COLO829 (cell line): ENCODE measurements at places on chromosomes 7 and 10.
A peak's percentile ranks its signal among the peaks of the same experiment; 100 is the strongest.

GRCh38 chr10:22322641-22323160 is 1.8 kb downstream of the BMI1 start:
- DNase-seq, result no peak

DNA sequence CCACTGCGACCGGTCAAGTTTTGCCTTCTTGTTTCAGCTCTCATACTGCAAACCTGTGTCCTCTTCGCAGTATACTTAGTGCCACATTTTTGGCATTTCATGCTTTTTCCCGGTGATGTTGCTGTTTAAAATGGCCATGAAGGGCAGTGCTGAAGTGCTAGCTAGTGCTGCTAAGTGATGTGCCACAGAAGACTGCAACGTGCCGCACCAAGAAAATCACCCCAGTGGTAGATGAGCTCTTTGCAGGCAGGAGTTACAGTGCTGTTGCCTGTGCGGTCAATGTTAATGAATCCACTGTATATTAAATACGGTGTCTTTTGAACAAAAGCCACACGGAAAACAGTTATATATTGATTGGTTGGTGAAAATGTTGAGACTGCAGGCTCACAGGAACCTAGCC is 120.3 kb downstream of the ANLN start:
- DNase-seq, result no peak

DNA sequence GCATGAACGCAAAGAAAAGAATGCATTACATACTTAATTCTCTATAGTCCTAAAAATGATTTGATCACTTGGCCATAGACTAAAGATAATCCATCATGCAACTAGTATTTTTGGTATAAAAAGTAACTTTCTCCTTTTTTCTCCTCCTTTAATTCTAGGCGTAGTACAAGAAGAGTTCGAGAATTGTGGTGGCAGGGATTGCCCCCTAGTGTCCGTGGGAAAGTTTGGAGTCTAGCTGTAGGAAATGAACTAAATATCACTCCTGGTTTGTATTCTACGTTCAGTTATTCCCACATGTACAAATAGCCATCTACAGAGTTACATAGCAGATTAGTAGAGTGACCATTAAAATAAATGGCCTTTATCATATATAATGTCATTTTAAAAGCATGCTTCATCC is 45.5 kb upstream of the HELLS start:
- DNase-seq, result peak; percentile 1

GRCh38 chr10:94402843-94403379 is 570 bp downstream of the TBC1D12 start:
- no peak for DNase-seq

GRCh38 chr10:86346799-86347665 is 19.6 kb downstream of the GRID1 start:
- no peak for DNase-seq

- no peak for DNase-seq
Measured at GRCh38 chr7:30420662-30421061, 57.9 kb downstream of the NOD1 start.

GRCh38 chr10:50614444-50615137 is 9.2 kb downstream of the SGMS1 start:
- no peak for DNase-seq

GRCh38 chr10:533186-533585 is 156.3 kb downstream of the DIP2C start:
- no peak for DNase-seq

- no peak for DNase-seq
Measured at GRCh38 chr10:131708225-131708880, 192.5 kb upstream of the PPP2R2D start.

DNA sequence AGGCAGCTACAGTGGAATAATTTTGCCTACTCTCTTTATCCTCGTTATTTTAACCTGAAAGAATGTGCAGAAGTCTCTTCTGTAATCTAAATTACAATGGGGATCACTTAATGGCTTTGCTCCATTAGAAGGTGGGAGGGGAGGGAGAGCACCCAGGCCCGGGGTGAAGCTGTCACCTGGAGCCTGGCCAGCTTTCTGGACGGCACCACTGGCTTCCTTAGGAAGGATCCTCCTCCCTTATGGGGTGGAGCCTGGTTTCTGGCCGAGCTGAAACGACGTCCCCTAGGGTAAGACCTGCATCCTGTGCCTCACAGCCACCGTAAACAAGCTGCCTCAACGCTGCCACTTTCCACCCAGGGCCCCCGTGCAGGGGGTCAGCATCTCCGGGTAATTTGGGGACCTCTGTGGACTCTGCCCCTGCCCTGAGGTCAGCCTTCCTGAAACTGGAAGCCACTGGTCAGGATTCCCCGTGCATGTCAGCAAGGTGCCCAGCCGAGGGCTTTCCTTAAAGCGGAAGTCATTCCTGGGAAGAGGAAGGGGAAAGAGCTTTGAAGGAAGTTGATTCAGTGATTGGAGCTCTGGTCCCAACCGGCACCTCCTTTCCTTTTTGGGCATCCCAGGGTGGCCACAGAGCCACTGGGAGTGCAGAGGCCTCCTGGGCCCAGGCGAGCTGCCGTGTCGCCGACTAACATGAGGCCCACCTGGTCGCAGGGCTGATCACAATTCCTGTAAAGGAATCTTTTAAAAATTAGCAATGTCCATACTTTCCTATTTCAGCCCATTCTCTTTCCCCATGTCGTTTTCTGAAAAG is 569.1 kb downstream of the DNAJB6 start:
- no peak for DNase-seq

GRCh38 chr10:15168291-15168785 is at the start of gene NMT2:
TSS of gene NMT2 (minus strand) at chr10:15168693. CDS start at chr10:15168612, 81 bp downstream.
- peak; percentile 86 for DNase-seq

GRCh38 chr7:121078701-121079227 is 90.3 kb downstream of the CPED1 start:
- no peak for DNase-seq

DNA sequence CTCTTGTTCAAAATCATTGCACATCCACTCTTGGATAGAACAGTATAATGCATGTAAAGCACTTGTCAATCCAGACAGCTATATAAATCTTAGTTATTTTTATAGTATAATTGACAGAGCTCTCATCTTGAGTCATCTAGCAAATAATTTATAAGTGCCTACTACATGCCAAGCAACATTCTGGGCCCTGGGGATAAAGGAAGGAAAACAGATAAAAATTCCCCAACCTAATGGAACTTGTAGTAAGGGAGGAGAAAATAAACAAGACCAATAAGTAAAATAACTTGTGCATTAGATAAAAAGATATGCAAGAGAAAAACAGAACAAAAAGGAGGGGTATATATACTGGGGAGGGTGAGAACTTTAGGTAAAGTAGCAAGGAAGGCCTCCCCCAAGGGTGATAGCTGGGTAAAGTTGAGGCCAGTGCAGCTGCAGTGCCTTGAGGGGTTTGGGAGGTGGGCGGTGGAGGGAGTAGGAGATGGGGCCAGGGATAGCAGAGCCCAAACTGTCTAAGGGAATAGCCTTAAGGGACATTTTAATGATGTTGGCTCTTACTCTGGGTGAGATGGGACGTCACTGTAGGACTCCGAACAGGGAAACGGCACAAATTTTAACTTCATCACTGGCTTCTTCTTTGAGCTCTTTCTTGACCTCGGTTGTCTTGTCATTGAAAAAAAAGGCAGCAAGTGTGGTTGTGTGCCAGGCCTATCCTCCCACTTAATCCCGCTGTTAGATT is 79.3 kb upstream of the SEC61G start:
- no peak for DNase-seq

GRCh38 chr7:31335161-31335856 is 5.2 kb downstream of the NEUROD6 start:
- no peak for DNase-seq

DNA sequence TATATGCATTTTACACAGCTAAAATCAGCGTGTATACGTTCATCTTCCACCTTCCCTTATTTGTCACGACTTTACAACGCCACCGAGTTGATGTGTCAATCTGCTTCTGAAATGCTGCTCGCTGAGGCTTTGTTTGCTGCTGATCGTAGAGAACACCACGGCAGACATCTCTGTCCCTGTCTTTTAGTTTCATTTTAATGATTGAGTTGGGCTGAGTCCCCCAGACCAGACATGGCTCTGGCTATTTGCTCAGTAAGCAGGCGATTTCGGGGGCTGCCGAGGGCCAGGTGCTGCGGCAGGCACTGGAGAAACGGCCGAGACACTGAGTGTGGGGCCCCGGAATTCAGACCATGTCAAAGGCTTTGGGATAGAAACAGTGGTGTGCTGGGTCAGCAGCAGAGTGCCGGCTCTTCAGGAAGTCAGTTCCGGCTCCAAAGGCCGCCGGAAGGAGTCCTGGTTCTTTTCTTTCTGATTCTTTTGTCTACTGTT is 5.0 kb downstream of the LRRC27 start:
- no peak for DNase-seq

DNA sequence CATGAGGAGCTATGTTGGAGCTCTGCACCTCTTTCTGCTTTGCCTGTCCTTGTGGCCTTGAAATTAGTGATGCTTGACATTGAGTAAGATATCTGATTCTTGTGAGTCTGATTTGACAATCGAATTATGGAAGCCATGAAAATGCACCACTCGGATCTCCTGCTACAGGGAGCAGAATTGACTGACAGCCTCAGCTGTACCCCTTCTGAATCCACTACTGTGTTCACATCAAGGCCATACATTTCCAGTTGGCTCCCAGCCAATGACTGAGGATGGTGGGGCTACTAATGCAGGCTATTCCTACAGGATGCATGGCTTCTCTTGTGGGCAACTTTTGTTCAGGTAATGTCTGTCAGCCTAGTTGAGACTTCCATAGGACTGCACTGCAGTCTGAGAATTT is 321.9 kb downstream of the REEP3 start:
- no peak for DNase-seq

DNA sequence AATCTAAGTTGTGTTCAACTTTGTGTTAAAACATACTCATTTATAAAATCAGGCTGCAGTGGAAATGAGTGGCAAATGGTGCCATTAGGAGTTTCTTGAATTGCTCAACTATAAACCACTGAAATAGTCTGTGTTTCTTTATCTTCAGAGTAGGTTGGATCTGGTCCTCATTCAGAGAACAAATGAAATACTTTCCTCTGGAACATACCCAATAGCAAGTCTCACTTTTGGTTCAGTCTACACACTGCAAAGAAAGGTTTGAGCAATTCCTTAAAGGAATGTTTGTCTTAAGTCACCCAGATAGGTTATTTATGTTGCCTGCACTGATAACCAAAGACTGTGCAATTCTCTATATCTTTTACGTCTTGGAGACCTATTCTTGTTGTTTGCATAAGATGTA is 62.5 kb downstream of the ABCB4 start:
- DNase-seq, result no peak

GRCh38 chr7:17130281-17131059 is 168.0 kb upstream of the AHR start:
- DNase-seq, result no peak

DNA sequence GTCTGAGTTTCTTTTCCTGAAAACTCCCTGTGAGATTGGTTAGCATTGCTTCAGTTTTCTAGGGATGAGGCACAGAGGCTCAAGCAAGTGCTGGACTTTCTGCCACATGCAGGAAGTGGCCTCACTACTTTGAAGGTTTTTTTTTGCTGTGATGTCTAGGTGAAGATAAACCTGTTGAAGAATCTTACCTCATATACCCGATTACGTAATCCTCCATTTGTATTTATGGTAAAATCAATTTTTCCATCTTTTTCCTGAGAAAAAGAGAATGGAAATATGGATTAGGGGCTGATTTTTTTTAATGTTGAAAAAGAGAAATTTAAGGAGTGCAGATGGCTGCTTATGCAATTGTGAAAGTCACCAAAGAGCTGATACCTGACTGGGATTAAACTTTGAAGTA is 23.4 kb downstream of the CBLL1 start:
- DNase-seq, result no peak

DNA sequence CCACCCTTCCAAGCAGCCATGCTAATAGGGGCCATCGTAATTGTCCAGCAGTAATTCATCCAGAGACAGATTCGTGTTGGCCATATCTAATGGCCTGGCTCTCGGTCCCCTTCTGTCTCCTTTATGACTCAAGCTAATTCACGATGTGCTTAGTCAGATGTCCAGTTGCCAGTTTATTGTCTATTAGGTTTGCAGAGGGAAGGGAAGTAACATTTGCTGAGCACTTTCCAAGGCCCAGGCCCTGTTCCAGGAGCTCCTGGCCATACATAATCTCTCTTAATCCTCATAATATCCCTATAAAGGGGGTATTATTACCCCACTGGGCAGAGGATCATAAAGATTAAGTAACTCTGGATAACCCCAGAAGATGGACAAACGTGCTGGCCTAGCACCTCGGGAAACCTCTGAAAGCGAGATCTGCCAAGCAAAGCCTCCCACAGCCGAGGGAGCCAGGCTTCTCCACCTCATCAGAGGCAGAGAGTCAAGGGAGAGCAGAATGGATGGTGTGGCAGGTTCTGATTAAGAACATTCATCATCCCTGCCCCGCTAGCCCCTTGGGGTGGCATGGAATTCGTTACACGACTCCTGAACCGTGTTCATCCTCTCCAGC is 153.7 kb downstream of the PLXNA4 start:
- DNase-seq, result no peak

DNA sequence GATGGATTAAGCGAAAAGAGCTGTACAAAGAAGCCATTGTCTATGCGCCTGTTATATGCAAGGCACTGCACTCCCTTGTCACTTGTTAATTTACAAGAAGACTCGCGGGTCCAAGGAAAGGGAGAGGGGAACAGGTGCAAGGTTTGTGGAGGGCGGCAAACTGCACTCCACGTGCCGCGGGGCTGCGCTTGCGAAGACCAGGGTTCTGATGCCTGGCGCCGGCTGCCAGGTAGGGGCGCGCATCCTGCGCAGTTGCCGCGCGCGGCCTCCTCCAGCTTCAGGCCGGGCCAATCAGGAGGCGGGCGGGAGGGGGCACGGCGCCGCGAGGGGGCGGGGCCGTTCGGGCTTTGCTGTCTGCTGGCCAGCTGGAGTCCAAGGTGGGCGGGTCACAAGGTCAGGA is 140.6 kb upstream of the PALS2 start:
- DNase-seq, result no peak

DNA sequence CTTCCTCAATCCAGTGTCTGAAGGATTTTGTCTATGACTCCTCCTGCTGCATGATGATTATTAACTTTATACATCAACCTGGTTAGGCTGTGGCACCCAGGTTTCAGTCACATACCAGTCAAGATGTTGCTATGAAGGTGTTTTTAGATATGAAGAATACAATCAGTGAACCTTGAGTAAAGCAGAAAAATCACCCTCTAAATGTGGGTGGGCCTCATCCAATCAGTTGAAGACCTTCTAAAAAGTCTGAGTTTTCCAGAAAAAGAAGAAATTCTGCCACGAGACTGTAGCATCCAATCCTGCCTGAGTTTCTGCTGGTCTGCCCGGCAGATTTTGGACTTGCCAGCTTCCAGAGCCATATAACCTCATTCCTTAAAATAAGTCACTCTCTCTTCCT is 126.1 kb upstream of the FRMD4A start:
- DNase-seq, result no peak

- peak; percentile 38 for DNase-seq
Measured at GRCh38 chr10:96511044-96511945, 2.4 kb downstream of the TLL2 start.
